ENCODE measurements at places on chromosomes 6 and 20.

- DNase-seq = no peak
Observed at GRCh38 chr6:20719980-20720379, 185.7 kb downstream of the CDKAL1 start.

DNA sequence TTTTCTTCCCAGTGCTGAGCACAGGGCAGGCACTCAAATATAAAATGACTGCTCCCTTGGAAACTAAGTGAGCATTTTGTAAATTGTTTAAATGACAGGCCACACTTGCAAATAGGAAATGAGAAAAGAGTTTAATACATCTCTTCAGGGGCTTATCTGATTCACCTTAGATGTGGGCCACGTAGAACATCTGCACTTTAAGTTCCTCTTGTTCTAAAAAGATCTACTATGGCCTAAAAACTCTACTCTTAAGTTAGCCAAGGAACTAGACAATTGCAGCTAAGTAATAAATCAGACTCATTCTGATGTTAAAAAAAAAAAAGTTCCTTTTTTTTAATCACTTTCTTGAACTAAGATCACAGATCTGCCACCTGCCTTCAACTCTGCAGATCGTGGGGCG, 126.3 kb downstream of the KIF16B start:
- DNase-seq = no peak

GRCh38 chr6:115617031-115617430, 443.7 kb downstream of the FRK start:
- DNase-seq = no peak

GRCh38 chr6:105077596-105078385, 102.0 kb downstream of the POPDC3 start:
- no peak for DNase-seq

- DNase-seq = no peak
Observed at GRCh38 chr6:49499623-49500022, at the start of gene GLYATL3. Gene GLYATL3, plus strand, starts transcription at chr6:49499923. Its CDS starts 12,068 bp downstream, at chr6:49511991.

DNA sequence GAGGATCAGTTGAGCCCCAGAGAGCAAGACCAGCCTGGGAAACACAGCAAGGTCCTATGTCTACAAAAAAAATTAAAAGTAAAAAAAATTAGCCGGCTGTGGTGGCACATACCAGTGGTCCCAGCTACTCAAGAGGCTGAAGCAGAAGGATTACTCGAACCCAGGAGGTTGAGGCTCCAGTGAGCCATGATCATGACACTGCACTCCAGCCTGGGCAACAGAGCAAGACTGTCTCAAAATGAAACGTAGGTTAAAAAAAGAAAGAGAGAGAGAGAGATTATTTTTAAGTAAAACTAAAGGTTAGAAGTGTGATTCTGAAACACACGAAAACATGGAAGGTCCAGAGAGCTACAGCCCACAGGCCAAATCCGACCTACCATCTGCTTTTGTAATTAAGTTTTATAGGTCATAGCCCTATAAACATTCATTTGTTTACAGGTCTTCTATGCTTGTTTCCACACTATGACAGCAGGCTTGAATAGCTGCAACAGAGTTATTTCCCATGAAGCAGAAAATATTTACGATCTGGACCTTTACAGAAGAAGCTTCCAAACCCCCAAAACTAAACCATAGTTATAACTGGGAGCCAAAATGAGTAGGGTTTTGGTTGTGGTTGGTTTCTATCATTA, 279.7 kb downstream of the GMDS start:
- no peak for DNase-seq

GRCh38 chr6:52868240-52868639, 27.6 kb upstream of the GSTA5 start:
- no peak for DNase-seq

DNA sequence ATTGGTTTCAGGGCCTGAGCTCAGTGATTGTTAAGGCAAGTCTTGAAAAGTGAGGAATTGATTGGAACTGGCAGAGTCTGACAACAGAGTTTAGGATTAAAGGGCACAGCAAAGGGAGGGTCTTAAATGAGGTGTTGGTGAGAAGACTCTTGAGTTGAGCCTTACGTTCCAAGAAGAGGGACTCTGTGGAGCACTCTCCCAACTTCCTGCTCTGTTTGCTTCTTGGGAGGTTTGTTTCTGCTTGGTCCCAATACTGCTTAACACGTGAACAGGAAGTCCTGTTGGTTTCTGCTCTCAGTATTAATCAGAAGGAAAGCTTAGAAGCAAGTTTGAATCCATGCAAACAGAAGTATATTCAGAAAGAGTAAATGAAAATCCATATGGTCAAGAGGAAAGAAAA, 15.6 kb upstream of the SYNDIG1 start:
- DNase-seq = no peak

- DNase-seq = no peak
Observed at GRCh38 chr6:61649845-61650244, 636.2 kb downstream of the KHDRBS2 start.

DNA sequence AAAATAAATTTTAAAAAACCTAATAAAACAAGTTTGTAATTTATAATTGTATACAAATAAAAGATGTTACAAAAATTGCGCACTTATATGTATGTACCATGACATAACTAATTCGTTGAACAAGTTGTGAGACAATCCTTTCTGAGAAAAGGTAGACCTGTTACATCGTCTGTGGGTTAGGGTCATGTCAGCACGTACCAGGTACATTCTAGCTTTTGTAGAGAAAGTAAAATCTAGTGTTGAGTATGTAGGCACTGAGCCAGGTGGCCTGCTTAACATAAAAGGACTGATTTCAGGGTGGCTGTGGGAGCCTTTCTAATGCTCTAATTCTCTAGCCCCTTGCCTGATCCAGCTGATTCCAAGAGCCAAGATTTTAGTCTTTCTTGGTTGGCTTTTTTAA, 10.4 kb downstream of the RPL7L1 start:
- DNase-seq = no peak

DNA sequence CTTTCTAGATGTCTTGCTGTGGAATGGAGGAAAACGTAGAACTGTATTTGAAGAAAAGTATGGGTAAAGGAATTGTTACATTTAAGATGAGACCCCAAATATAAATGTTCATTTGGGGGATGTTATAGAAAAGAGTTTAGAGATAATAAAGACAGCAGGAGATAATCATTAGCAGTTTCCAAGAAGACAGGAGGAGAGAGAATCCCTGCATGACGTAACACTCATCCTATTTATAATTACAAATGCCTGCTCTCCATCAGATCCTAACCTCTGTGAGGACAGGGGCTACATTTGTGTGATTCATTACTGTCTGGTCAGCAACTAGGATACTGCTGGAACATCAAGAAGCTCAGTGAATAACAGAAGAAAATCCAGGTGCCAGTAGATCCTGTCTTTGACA, 133.0 kb upstream of the HDDC2 start:
- no peak for DNase-seq

- DNase-seq = no peak
Observed at GRCh38 chr20:59850018-59850641, 83.3 kb downstream of the SYCP2 start.

DNA sequence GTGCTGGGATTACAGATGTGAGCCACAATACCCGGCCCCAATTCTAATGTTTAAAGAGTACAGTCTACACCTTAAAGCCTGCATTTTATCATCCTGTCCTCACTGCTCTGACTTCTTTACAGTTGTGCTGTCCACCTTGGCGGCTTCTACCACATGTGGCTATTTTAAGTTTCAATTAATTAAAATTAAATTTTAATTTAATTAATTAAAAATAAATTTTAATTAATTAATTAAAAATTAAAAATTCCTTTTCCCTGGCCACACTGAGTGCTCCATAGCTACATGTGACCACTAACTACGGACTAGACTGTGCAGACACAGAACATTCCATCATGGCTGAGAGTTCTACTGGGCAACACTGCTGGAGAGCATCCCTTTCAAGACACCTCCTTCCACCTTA, 27.4 kb downstream of the ATP9A start:
- DNase-seq = no peak

DNA sequence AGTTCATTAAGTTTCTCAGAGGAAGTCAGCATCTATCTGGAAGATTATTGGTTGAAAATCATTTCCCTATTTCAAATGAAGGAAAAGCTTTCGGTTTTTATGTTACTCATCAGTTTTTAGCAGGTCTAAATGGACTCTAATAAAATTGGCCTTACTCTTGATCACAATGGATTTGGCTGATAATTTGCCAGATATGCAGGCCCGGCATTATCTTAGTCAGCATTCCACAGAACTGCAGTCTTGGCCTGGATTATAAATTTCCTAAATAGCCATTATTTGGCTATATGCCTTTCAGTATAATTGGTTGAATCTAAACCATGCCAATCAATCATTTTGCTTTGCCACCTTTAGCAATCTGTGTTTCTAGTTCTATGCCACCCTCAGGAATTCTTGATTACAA, 91.7 kb upstream of the KCNQ5 start:
- DNase-seq = no peak

Data from cortex of kidney (tissue), 1 donor.